Stomach (tissue), 19 donors: ENCODE measurements at places on chromosomes 5 and 9. TPM values are rescaled to one million over a fixed set of nuclear protein-coding genes. Genes with fewer than 3 reads are reported as not detected.
A peak's percentile ranks its signal among the peaks of the same experiment; 100 is the strongest.

DNA sequence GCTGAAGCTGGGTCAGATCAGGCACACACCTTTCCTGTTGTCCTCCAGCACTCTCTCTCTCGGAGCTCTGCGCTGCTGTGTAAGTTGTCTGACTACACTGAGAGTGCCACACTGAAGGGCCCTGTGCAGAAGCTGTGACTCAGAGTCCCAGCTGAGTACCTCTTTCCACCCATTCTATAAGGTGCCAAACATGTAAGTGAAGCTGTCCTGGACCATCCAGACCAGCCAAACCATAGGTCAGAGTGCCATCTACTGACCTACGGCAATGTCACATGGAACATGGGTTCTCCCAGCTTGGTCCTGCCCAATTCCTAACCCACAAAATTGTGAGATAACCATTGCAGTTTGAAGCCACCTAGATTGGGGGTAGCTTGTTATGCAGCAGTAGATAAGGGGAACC lies 68.2 kb downstream of the ADCY2 start:
- DNase-seq, result no peak

DNA sequence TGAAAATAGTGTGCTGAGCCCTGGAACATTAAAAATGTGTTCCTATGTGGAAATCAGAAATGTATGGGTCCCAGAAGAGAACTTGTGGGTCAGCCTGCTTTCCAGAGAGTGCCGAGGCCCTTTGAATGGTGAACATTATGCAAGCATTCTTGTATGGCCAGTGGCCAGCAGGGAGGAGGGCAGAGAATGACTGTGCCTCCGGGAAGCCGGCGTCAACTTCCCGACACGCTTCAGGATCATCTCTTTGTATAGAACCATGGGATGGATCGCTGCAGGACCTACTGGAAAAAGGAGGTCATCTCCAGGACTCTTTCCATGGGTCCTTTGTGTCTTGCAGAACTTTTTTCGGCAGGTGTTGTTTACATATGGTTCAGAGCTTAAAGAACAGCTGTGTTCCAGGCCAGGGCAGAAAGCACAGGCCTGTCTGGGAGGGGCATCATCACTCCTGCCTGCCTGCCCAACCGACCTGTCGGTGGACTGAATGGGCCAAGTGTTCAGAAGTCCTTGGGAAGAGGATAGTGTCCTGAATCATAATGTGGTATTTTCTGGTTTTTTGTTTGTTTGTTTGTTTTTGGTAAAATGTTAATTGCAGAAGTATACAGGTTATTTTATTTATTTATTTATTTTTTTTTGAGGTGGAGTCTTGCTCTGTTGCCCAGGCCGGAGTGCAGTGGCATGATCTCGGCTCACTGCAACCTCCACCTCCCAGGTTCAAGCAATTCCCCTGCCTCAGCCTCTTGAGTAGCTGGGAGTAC lies 9.0 kb downstream of the PRRC2B start:
- peak; percentile 86 for DNase-seq

PCDHB3 gene
- total RNA-seq, result not detected

GRCh38 chr5:131475541-131475941 lies 159.5 kb downstream of the RAPGEF6 start:
- DNase-seq, result no peak

DNA sequence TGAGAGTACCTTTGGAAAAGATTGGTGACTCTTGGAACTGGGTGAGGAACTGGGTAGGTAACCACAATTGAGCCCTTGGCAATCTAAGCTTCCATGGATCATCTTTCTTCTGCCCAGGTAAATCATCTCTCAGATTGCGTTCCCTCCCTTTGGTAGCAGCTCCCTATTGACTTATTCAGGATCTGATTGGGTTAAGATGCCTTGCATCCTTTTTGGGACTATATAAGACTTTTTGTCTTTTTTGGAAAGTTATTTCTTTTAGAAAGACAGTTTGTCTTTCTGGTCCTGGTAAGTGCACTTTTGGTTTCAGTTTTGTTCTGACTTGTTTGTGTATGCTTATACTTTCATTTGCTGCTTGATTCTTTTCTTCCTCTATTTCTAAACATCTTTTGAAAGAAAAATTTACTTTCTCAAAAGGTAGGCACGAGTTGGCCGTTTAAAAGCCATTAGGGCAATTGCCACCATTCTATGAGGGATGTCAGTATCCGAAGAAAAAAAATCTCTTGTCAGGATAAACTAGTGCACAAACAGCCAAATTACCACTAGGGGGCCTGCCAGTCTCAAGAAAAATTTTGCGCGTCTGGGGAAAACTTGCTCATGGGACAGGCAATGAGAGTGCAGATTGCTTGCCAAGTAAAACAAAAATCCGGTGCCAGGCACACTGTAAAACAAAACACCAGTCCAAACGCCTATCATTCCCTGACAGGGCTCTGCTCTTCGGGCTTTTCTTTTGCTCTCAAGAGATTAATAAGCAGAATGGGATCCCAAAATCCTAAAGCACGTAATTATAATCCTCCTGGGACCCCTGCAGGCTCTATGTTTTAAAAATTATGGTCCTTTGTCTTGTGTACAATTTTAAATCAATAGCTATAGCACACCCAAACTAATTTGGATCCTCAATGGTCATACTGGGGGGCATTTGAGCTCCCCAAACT lies 12.8 kb downstream of the OR1J1 start:
- peak; percentile 91 for DNase-seq

DNA sequence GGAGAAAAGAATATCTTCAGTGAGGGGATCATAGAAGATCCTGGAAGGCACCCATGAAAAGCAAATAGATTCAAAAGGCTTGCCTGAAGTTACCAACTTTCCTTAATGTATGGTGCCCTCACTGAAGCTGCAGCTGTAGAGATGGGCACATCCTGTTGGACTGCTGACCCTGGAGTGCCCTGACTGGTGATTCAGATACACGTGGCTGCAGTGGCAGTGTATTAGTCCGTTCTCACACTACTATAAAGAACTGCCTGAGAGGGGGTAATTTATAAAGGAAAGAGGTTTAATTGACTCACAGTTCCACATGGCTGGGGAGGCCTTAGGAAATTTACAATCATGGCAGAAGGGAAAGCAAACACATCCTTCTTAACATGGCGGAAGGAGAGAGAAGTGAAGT lies 80.3 kb downstream of the OSMR start:
- no peak for DNase-seq

DNA sequence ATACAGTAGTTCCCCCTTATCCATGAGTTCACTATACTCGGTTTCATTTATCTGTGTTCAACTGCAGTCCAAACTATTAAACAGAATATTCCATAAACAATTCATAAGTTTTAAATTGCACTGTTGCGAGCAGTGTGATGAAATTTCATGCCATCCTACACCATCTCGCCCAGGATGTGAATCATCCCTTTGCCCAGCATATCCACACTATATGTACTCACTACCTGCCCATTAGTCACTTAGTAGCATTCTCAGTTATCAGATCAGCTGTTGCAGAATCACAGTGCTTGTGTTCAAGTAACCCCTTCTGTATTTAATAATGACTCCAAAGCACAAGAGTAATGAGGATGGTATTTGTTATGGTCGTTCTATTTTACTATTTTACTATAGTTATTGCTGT lies 51.5 kb downstream of the SHOC1 start:
- DNase-seq, result no peak
